ENCODE measurements at places on chromosomes 5 and 9.

- DNase-seq, result no peak
These were observed 164.2 kb downstream of the PDE4D start for GRCh38 chr5:59729357-59729756.

GRCh38 chr5:65018763-65019162 is 250.0 kb downstream of the CWC27 start:
- DNase-seq, result no peak

DNA sequence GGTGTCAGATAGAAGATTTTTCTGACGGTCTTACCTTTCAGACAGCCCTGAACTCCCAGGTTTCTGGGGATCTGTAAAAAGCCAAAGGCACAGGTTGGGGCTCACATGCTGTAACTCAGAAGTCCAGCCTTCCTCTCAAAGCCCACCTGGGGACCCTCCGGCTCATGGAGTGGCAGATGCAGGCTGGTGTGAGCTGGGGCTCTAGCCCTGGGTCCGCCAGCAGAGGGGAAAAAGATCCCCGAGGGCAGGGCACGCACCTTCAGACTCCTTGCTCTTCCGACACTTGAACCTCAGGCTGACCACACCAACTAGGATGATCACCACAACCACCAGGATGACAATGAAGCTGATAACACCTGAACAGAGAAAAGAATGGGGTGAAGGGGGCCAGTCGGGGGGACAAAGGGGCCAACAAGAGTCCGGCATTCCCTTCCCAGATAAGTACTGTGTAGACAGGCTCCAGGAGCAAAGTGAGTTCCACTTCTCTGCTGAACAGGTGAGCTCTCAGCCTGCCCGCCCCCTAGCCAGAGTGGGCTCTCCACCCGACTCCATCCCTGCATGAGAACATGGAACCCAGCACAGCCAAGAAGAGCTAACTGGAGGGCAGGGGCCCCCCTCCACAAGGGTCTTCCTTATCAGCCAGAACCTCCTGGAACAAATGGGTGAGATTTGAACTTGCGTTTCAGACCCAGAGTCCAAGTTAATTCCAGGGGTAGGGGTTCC is 7.8 kb downstream of the ECSCR start:
- no peak for DNase-seq

- no peak for DNase-seq
These were observed 20.0 kb downstream of the OR2V1 start for GRCh38 chr5:181111010-181111409.

DNA sequence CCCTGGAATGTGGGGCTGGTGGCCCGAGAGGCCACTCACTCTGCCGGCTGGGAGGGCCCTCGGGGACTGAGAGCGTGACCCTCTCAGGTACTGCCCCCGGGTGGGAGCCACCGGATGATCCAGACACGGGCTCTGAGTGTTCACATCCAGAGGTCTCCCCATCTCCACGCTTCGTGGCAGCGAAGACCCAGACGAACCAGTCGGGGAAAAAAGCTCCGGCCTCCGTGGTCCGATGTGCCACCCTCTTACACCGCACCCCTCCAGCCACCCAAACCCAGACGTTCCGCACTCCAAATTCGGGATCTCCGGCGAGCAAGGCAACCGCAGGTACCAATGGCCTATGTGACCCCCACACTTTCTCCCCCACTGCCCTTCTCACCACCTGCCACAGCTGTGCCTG is 49.5 kb downstream of the AMBP start:
- no peak for DNase-seq

- no peak for DNase-seq
These were observed 80.6 kb upstream of the POU5F2 start for GRCh38 chr5:93821891-93822415.

- DNase-seq, result no peak
These were observed 113.4 kb upstream of the CNTLN start for GRCh38 chr9:17021387-17021970.

DNA sequence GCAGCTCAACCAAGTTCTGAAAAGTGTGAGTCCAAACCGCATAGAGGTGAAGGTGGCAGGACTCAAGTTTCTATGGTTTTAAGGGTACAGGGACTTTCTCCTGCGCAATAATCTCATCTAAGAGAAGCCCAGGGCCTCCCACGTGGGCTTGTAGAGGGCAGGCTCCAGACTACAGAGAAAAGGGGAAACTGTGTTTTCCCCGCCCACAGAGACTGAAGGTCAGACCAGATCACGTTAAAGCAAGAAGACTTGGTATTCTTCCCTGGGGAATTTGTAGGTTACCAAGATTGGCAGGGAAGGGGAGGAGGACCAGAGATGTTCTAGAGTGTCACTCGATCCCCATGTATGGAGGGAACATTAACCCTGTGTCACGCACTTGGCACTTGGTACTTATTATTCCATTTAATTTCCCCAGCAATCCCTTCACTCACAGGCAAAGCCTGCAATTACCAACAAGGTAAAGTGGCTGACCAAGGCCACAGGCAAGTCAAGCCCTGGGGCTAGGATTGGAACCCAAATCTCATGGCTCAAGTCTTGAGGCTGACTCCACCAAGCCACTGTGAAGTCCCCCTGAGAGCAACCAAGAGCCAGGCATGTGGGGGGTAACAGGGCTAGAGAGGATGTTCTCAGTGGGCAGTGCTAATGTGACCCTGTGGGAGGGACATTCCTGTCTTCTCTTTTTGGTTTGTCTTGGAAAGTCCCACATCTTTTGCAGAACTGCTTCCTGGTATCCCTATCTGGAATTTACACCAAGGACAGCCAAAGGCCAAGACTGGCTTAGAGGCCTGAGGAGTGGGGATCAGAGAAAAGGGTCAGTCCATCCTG is 18.3 kb upstream of the NEK6 start:
- no peak for DNase-seq

- peak; percentile 43 for DNase-seq
These were observed 25.9 kb upstream of the IDNK start for GRCh38 chr9:83596899-83597504.

DNA sequence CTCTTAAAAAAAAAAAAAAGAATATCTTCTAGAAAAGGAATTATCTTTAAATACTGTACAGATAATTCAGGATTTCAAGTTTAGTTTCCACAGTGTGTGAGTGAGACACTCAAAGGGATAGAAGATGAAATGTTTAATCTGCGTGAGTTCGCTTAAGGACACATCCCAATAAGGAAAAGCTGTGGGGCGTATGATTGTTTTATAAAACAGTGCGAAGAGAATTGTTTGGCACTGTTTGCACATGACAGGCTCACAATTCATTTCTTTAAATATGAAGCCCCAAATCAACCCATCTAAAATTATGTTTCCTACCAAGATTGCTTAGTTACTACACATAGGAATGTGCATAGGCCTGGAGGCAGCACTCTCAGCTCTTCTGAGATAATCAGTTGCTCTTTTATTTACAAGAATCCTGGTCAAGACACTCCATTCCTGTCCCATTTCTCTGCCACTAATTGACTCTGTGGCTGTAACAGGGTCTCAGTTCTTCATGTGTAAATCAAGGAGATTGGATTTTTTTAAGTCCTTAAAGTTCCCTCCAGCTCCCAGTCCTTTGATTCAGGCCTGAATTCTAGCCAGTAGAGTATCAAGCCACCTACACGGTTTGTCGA is 60.1 kb downstream of the BHMT start:
- DNase-seq, result no peak

DNA sequence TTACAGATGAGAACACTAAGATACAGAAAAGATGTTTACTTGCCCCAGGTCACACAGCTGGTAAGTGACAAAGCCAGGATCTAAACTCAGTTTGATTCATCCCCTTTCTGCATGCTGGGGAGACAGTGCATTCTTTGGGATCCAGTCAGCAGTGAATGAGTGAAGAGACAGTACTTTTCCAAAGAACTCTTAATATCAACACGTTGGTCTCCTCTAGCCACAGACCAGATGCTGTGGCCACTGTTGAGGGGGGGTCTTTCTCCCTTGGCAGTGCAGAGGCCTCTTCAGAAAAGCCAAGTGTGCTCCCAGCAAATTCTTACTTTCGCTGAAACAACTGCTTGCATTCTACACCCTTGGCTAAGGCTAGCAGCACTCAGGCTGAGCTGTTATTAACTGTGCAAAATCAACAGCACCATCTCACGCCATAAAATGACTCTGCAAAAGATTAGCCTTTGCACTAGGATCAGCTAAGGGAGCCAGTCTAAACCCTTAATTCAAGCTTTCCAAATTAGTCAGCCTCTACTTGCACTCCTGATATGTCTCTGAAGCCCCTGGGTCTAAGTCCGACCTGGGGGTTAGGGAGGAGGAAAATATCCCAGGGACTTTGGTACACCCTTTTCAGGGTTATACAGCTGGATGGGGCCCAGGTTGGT is 4.8 kb upstream of the TMEM171 start:
- DNase-seq, result no peak

- DNase-seq, result no peak
These were observed 595.0 kb downstream of the CDH12 start for GRCh38 chr5:22258139-22258538.

GRCh38 chr9:13759551-13759950 is 480.1 kb upstream of the MPDZ start:
- DNase-seq, result no peak

DNA sequence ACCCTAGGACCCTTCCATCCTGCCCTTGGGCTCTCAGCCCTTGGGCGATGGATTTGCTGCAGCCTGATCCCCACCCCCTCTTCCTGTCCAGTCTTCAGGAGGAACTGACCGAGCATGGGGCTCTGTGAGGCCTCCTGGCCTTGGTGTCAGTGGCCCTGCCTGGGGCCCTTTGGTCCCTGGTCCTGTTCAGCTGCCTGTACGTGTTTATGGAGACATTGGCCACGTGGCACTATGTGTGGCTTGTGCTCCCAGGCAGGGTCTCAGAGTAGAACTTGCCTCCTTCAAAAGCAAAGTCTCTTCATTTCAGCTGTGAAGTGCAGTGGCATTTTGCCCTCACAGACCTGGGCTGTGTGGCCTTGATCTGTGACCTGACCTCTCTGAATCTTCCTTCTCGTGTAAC is 11.1 kb downstream of the FCN2 start:
- no peak for DNase-seq

- DNase-seq, result no peak
These were observed 9.1 kb upstream of the GPSM1 start for GRCh38 chr9:136318111-136318775.

DNA sequence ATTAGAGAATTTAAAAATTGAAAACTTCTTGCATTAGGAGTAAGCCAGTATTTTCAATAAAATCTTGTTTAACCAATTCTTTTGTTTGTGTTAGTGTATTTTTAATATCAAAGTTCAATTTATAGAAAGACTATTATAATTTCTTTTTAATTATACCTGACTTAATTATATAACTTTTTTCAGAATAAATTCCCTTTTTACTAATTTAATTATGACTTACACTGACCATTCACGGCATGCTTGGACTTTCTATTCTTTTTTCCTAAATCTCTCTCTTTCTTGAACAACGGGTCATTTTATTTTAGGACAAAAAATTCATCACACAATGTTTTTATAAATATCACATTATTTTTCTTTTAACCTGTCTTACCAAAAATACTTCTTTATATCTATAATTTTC is 555.3 kb upstream of the PTGER4 start:
- DNase-seq, result no peak

DNA sequence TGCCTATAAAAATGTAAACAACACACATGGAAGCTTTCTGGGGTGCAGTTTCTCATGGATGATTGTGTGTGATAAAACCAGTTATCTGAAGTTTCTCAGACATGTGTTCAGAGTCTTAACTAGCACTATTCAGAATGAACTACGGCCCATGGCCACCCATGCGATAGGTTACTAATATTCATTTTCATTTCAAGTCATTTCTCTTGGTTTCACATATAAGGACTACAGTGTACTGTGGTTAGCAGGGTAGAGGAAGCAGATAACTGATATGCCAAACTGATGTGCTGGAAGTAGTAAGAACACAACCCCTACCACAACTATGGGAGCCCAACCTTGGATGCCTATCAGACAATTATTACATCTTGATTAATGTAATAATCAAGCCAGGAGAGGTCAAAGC is 372.1 kb downstream of the DTWD2 start:
- no peak for DNase-seq

GRCh38 chr5:124919076-124919475 is 172.6 kb upstream of the ZNF608 start:
- DNase-seq, result no peak

DNA sequence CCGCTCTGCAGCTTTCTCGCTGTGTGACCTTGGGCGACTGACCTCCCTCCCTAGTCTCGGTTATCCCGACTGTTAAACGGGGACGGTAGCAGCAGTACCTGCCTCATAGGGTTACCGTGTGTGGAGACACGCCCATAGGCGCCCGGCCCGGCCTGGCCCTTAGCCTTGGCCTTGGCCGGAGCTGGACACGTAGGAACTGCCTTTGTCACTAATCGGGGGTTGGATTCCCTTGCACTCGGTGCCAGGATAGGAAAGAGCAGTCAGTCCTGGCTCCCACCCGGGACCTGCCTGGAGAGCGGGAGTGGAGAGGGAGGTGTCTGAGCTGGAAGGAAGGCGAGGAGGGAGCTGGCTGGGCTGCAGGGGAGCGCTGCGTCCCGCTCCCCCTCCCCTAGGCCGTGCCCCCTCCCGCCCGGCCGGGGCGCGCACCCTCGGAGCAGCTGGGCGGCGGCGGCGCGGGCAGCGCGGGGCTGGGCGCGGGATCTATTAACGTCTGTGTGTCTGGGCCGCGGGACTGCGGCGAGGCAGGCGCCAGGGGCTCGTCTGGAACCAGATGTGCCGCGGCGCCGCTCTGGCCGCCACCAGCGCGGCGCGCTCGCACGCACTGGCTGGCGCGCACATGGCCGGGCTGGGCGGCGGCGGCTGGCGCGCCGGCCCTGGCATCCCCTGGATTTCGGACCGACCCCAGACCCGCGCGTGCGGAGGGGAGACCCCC is 31.7 kb downstream of the PRRX2 start:
- DNase-seq, result no peak

GRCh38 chr5:168777651-168778050 is 198.5 kb upstream of the PANK3 start:
- DNase-seq, result no peak

GRCh38 chr9:96241391-96241809 is 60.6 kb downstream of the HSD17B3 start:
- DNase-seq, result no peak

GRCh38 chr9:80025131-80025530 is 453.4 kb downstream of the TLE4 start:
- no peak for DNase-seq

GRCh38 chr5:136208916-136209315 is 16.0 kb upstream of the SMIM32 start:
- no peak for DNase-seq

GRCh38 chr5:41893074-41893851 is 10.9 kb upstream of the RIMOC1 start:
- DNase-seq, result no peak

All from CD4-positive, alpha-beta T cell treated with Interleukin-17A for 4 hours (primary cell).